Activated naive CD8-positive, alpha-beta T cell treated with anti-CD3 and anti-CD28 coated beads, Interleukin-2, amount 50 U/mL, for 24 hours (primary cell): ENCODE measurements at places on chromosomes 7 and 10.
A peak's percentile ranks its signal among the peaks of the same experiment; 100 is the strongest.

DNA sequence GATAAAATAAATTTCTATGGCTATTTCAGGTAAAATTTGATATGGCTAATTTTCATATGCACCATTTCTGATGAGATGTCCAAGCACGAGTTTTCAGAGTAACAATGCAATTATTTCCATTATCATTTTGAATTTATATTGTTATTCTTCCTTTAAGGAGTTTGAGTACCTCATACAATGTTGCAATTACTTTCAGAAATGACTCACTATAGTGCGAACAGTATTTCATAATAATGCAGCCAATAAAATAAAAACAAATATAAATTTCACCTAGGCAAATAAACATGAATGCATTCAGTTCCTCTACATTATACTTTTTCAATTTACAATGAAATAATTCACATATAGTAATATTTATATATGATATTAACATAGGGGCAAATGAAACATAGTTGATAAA lies 78.8 kb upstream of the LRRN3 start:
- no peaks in the 10 kb centered on the region for H3K27me3 ChIP-seq
- H3K4me3 ChIP-seq = peak overlapping the region; percentile 72
- DNase-seq = no peak
- peaks cover 68% of the 10 kb centered on the region for H3K4me1 ChIP-seq

GRCh38 chr7:82527851-82528250 lies 84.3 kb upstream of the CACNA2D1 start:
- H3K27me3 ChIP-seq = no peaks in the 10 kb centered on the region
- no peak for DNase-seq
- no peak overlapping the region for H3K4me3 ChIP-seq
- no peak overlapping the region for H3K27ac ChIP-seq

DNA sequence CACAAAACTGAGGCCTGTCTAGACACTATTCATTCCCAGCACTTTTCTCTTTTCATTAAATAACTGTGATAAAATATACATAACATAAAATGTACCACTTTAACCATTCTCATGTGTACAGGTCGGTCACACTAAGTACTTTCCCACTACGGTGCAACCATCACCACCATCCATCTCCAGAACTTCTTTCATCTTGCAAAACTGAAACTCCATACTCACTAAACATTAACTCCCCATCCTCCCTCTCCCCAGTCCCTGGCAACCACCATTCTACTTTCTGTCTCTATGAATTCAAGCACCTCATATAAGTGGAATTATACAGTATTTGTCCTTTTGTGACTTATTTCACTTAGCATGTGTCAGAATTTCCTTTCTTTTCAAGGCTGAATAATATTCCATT lies 53.0 kb downstream of the ARHGAP12 start:
- H3K4me3 ChIP-seq = no peak overlapping the region
- no peak for DNase-seq
- H3K27me3 ChIP-seq = no peaks in the 10 kb centered on the region
- no peaks in the 10 kb centered on the region for H3K36me3 ChIP-seq
- H3K4me1 ChIP-seq = peaks cover 19% of the 10 kb centered on the region

DNA sequence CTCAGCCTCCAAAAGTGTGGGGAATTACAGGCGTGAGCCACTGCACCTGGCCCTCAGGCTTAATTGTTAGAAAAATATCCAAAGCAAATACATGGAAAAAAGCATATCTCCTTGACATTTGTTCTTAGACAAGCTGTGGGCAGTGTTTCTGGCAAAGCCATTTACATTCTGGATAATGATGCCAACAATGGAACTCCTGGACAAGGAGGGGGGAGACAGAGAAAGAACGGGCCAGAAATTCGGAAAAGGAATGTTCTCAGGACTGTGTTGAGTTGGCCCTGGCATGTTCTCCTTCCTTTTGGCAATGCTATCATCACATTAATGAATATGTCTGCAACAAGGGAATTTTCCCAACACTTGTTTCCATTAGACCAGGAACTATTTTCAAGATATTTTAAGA lies 88.7 kb downstream of the UBE2H start:
- H3K27ac ChIP-seq = no peak overlapping the region
- peaks cover 49% of the 10 kb centered on the region for H3K4me1 ChIP-seq
- peaks cover 5% of the 10 kb centered on the region for H3K36me3 ChIP-seq
- no peak overlapping the region for H3K4me3 ChIP-seq

- no peak overlapping the region for H3K27ac ChIP-seq
- no peaks in the 10 kb centered on the region for H3K36me3 ChIP-seq
- DNase-seq = no peak
- peaks cover 10% of the 10 kb centered on the region for H3K4me1 ChIP-seq
- peak overlapping the region; percentile 0 for H3K4me3 ChIP-seq
- no peaks in the 10 kb centered on the region for H3K27me3 ChIP-seq
Observed at GRCh38 chr10:16902606-16903005, 85.4 kb upstream of the RSU1 start.
